CD4-positive, alpha-beta T cell treated with Interleukin-15 for 1 hour (primary cell): ENCODE measurements at places on chromosomes 13 and 19.

GRCh38 chr13:42028113-42028799 lies 20.2 kb upstream of the DGKH start:
- DNase-seq = no peak

DNA sequence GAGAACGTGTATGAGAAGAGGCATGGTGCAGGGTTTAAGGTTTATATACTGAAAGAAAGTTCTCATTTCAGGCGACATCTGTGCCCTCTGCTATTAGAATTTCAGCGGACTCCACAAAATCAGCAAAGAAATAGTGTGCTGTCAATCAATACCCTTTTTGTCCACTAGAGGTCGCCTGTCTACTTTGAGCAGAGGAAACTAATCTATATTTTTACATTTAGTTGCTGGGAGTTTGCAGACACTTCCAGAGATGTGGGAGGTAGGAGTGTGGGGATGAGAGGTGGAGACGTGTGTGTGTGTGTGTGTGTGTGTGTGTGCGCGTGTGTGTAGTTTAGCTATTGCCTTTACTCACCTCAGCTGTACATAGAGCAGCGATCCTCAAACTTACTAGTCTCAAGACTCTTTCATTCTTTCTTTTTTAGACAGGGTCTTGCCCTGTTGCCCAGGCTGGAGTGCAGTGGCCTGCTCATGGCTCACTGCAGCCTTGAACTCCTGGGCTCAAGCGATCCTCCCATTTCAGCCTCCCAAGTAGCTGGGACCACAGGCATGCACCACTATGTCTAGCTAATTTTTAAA lies 9.7 kb downstream of the INAFM1 start:
- no peak for DNase-seq

GRCh38 chr19:58569943-58570670 lies 3.0 kb downstream of the MZF1 start:
- peak; percentile 13 for DNase-seq

DNA sequence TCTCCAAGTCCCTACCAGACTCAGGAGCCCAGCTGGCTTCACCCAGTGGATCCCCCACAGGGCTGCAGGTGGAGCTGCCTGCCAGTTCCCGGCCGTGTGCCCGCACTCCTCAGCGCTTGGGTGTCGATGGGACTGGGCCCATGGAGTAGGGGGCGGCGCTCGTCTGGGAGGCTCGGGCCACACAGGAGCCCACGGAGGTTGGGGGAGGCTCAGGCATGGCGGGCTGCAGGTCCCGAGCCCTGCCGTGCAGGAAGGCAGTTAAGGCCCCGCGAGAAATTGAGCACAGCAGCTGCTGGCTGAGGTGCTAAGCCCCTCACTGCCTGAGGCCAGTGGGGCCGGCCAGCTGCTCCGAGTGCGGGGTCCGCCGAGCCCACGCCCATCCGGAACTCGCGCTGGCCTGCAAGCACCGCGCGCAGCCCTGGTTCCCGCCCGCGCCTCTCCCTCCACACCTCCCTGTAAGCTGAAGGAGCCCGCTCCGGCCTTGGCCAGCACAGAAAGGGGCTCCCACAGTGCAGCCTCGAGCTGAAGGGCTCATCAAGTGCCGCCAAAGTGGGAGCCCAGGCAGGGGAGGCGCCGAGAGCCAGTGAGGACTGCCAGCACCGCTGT lies 1771.1 kb downstream of the OLFM4 start:
- DNase-seq = no peak

DNA sequence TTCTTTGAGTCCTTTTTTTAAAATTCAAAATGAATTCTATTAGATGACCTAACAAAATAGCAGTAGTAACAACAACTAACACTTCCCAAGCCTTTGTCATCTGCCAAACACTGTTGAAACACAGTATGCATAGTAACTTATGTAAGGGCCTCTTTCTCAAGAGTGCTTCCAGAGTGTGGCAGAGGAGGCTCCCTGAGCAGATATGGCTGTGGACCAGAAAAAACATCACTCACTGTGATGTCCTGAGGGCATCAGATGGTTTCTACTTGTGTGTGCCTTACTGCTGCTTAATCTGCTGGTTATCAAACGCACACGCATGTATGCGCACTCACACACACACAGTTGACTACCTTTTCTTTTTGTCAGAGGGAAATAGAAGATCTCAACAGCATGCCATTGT lies 110.8 kb downstream of the DLEU7 start:
- DNase-seq = no peak

DNA sequence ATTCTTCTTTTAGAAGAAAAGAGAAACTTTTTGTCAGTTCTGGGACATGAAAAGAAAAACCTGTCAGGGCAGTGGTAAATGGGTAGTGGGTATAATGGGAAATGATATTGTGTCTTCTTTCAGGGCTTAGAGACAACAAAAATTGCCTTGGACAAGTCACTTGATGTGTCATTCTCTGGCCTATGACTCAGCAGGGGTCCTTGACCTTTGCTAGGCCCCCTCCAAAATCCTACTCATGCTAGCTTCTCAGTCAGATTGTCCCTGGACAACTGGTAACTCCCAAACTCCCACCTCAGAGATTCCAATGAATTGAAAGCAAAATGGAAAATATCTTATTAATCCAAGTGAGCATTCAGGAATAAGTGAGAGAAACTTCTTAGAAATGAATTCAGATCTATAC lies 258.8 kb upstream of the SPRY2 start:
- no peak for DNase-seq

DNA sequence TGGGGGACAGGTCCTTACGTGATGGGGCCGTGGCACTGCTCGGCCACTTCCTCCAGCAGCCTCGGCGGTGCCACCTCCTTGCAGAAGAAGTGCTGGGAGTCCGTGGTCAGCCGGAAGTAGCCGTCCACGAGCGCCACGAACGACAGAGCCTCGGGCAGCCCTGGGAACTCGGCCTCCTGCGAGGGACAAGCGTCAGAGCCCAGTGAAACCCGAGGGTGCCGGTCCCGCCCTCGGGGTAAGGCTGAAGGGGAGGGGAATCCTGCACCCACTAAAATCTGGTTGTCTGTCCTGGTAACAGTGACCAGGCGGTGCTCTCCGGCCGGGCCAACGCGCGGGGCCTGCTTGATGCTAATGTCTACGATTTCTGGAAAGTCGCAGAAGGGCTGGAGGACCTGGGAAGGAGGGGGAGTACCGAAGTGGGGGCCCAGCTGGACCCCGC lies 6.4 kb downstream of the JAK3 start:
- no peak for DNase-seq
